ENCODE measurements at places on chromosomes 2 and 18.

DNA sequence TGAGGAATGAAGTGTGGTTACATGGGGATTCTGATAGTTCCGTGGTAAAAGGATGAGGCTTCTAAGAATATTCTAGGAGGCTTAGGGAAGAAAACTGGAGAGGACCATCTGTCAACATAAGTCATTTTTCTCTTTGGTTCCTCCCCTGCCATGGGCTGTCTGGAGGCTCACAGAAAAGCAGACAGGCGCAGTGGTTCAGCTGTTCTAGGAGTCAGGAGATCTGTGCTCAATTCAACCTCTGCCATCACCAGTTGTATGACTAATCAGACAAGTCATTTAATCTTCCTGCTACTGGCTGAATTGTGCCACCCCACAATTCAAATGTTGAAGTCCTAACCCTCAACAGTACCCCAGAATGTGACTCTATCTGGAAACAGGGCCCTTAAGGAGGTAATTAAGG, 36.4 kb downstream of the ADAM17 start:
- DNase-seq, result no peak

GRCh38 chr18:13800505-13801259, 23.3 kb upstream of the MC5R start:
- DNase-seq, result peak; percentile 71

DNA sequence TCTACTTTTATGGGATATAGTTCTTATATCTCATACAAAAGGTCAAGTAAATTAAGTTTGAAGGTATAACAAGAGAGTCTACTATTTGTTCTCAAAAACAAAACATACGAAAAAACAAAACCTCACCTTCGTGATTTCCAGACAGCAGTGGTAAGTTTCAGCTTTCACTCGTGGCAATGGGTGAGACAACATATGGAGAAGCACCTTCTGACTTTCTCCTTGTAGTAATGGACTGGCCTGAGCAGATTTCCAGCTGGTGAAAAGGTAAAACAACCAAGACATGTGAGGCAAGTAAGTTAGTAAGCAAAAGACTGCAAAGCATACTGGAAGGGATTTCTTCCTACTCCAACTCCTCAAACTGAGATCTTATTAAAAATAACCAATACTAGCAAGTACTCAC, 39.6 kb downstream of the RTTN start:
- DNase-seq, result no peak

DNA sequence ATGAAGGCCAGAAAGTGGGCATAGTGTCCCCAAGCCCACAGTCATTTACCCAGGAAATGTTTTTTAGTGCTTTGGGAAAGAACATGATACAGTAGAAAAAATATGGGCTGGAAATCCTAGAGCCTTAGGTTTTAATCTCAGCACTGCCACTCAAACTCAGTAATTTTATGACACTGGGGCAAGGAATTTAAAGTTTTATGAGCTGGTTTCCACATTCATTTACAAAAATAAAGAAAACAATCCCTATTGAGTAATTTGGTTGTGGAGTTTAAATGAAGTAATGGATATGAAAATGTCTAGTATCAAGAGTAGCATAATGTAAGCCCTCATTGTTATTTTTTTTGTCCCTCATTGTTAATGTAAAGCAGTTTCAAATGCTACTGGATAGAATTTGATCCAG, 51.5 kb upstream of the FRZB start:
- DNase-seq, result no peak

- no peak for DNase-seq
Observed at GRCh38 chr2:211435331-211435730, 878.9 kb downstream of the CPS1 start.

DNA sequence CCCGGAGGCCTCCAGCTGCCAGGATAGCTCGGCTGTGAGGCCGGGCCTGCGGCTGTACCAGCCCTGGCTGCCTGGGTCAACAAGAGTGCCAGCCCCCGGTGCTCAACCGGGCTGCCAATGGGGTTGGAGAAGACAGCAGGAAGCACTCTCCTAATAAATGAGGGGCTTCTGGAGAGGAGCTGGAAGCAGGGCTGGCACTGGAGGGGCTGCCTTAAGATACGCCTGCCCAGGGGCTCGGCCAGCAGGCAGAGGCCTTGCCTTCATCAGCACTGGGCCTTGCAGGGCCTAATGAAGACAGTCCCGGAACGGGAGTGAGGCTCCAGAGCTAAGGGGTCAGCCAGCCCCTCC, 73.6 kb downstream of the TEX51 start:
- no peak for DNase-seq

GRCh38 chr2:120346667-120347358, 877 bp downstream of the INHBB start:
- DNase-seq, result peak; percentile 65

GRCh38 chr2:100629309-100629708, 66.5 kb downstream of the PDCL3 start:
- DNase-seq, result no peak

Data from GM03348 (cell line).